ENCODE measurements at places on chromosomes 1 and 21. TPM values are rescaled to one million over a fixed set of nuclear protein-coding genes. Genes with fewer than 3 reads are reported as not detected.
A peak's percentile ranks its signal among the peaks of the same experiment; 100 is the strongest.

- DNase-seq, result no peak
These were observed 16.4 kb upstream of the CPT2 start for GRCh38 chr1:53180226-53180625.

DNA sequence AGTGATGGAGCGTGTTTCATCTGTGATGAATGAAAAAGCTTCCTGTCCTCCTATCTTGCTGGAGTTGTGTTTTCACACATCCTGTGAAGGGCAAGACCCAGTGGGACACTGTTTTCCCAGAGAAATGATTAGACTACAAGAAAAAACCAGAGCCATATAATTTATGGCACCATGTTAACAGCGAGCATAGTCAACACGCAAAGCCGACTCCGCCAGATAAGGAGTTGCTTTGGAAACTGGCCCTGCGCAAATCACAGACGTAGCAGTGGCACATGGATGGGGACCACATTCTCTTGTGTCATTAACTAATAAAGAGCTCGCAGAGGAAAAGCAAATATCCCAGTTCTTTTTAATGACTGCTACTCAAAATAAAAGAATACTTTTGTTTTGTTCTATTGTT, 471.2 kb upstream of the RUNX1 start:
- no peak for DNase-seq

- no peak for DNase-seq
These were observed 27.1 kb downstream of the SHISAL2A start for GRCh38 chr1:52659851-52660596.

DNA sequence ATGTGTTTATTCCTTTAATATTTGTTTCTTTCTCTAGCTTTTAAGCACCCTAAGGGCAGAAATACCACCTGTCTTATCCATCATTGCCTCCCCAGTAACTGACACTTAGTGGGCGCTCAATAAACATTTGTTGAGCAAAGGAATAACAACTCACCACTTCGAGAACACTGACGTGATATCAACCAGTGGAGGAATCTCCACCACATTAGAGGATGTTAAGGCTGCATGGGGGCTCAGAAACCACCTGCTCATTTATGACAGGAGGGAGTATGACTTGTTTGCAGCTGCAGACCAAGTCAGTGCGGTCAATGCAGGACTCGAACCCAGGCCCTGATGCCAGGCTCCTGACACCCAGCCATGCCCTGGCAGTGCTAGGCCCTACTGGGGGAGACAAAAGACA, 102.6 kb downstream of the MRPL37 start:
- no peak for DNase-seq

DNA sequence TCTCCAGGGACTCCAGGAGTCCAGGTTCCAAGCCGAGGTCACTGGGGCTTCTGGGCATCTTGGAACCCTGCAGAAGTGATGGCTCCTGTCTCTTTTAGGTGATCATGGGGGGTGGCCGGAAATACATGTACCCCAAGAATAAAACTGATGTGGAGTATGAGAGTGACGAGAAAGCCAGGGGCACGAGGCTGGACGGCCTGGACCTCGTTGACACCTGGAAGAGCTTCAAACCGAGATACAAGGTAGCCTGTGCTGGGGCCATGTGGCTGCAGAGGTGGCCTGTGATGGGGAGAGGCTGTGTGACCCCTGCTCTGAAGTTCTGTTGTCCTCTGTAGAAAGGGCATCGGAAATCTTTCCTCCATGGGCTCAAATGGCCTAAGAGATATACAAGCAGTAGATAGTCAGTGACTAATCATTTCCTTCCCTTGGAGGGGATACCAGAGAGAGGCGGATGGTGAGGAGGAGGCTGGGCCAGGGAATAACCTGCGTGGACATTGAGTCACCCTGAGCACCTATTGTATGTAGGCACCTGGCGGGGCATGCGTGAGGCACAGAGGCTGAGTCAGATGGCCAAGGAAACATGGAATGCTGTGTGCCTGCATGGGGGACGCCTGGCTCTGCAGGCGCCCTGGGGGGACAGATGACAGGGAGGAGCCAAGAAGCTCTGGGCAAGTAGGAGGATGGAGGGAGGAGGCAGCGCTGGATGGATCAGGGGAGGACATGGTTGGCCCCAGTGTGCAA, 59.0 kb downstream of the ALPL start:
- DNase-seq, result no peak

GRCh38 chr1:206691604-206692003, 6.9 kb downstream of the MAPKAPK2 start:
- DNase-seq, result no peak

GRCh38 chr1:29772584-29773100, 536.3 kb downstream of the PTPRU start:
- DNase-seq, result no peak

DNA sequence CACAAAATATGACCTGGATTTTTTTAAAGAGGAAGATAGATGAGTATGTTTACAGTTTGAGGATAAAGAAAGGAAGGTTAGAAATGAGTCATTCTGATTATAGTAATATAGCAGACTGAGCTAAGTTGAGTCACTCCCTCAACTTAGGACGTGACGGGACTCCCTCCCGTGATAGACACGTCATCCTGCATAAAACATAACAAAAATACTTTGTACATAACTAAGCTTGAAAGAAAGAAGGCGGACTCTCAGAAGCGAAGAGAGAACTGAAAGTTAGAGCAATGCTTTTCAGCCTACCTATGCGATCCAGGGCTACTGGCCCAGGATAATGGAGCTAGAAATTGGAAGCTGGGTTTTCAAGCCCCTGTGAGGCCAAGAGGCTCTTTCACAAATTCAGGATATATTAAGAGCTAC, 53.0 kb upstream of the DESI2 start:
- no peak for DNase-seq

DNA sequence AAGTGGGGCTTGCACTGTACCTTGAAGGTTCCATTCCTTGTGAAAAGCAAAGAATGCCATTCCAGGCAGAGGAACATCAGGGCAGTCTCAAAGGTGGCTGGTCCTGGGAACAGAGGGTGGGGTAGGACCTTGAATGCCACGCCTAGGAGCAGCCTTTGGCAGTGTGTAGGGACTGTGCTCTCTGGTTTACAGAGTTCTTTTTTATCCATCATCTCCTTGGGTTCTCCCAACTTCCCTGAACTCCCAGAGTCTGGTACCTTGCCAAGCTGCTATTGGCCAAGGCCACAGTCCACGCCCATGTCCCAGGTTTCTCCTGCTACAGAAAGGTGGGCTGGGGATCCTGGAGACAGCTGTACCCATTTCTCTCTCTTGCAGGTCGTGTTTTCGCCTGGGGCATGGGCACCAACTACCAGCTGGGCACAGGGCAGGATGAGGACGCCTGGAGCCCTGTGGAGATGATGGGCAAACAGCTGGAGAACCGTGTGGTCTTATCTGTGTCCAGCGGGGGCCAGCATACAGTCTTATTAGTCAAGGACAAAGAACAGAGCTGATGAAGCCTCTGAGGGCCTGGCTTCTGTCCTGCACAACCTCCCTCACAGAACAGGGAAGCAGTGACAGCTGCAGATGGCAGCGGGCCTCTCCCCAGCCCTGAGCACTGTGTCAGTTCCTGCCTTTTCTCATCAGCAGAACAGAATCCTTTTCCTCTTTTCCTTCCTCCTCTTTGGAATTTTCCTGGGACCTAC, 15.3 kb upstream of the TRNAU1AP start:
- no peak for DNase-seq

- DNase-seq, result no peak
These were observed 68.5 kb downstream of the TMEM200B start for GRCh38 chr1:29055160-29055559.

DNA sequence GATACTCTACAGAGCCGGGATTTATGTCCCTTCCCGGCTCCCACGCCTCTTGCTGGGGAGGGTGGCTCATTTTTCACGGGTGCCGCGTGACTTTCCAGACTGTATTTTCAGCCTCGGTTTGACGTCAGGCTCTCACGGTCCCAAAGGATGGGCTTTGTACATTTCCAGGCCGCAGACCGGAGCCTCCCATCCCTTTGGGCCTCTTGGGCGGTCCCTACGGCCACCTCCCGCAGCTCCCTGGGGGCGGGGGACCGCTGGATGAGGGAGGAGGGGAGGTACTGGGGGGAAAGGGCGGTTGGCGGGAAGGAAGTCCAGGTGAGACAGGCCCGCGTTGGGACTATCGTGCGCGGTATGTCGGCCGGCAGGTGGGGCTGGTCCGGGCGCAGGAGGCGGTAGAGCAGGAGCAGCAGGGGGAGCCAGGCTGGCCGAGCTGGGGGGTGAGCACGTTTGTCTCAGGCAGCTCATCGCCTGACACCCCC, 17.9 kb downstream of the UBL4B start:
- DNase-seq, result peak; percentile 74

- DNase-seq, result peak; percentile 73
These were observed 17.7 kb upstream of the A3GALT2 start for GRCh38 chr1:33338440-33339211.

DNA sequence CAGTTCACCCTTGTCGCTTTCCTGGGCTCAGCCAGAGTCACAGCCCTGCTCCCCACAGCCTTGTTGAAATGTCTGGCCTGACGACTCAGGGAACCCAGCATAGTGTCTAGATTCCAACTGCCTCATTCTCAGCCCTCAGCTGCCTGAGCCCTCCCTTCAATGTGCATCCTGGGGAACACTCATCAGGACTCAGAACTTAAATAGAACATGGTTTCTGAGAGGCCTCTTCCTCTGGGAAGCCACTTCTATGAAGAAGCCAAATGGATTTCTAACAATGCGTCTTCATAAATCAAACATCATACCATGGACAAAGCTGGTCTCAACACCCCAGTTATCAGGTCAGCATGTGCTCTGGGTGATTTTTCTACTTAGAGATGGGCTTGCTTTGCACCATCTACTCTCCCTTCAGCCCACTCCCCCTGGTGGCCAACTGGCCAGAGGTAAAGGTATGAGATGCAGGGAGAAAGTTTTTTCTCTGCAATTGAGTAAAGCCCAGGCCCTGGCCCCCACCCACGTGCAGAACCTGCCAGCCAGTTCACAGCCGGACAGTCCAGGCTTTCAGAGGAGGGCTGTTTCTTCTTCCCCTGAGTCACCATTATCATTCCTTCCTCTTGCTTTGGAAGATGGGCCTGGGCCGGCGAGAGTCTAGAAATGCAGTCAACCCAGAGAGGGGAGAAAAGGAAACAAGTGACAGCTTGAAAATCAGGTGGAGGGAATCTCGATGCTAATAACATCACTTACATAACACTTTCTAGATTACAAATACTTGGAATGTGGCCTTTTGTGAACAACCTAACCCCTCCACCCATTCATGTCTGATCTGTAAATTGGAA, 32.1 kb downstream of the CD244 start:
- peak; percentile 80 for DNase-seq

The DMRTA2 gene
- not detected for total RNA-seq

The KDF1 gene
- 8.0 TPM for total RNA-seq

The ARHGAP29 gene
- total RNA-seq, result 12.5 TPM

The CXADR gene
- 11.7 TPM for total RNA-seq

The GLRX2 gene
- 12.9 TPM for total RNA-seq

The RBBP5 gene
- total RNA-seq, result 10.9 TPM

Data from pancreas (tissue), 10 donors.